ENCODE measurements at places on chromosomes 11 and 22.

DNA sequence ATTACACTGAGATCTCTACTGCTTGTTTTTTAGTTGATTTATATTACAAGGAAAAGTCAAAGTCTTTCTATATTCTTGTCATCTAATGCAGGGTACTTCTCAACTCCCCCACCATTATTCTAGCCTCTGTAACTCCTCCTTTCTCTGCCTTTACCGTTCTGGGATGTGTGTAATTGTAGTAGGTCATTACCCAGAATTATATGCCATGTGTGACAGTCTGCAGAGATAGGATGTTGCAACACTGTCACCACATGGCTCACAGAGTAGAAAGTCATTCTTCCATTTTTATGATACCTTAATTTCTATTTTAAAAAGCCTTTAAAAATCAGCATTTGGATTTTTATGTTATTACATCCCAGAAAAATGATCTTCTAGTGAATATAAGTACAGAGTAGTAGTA lies 32.7 kb downstream of the ZNF143 start:
- no peak for DNase-seq

- no peak for DNase-seq
Observed at GRCh38 chr11:117180661-117181585, 2.4 kb downstream of the SIDT2 start.

GRCh38 chr11:126186708-126187529 lies 24.5 kb downstream of the RPUSD4 start:
- DNase-seq, result no peak

DNA sequence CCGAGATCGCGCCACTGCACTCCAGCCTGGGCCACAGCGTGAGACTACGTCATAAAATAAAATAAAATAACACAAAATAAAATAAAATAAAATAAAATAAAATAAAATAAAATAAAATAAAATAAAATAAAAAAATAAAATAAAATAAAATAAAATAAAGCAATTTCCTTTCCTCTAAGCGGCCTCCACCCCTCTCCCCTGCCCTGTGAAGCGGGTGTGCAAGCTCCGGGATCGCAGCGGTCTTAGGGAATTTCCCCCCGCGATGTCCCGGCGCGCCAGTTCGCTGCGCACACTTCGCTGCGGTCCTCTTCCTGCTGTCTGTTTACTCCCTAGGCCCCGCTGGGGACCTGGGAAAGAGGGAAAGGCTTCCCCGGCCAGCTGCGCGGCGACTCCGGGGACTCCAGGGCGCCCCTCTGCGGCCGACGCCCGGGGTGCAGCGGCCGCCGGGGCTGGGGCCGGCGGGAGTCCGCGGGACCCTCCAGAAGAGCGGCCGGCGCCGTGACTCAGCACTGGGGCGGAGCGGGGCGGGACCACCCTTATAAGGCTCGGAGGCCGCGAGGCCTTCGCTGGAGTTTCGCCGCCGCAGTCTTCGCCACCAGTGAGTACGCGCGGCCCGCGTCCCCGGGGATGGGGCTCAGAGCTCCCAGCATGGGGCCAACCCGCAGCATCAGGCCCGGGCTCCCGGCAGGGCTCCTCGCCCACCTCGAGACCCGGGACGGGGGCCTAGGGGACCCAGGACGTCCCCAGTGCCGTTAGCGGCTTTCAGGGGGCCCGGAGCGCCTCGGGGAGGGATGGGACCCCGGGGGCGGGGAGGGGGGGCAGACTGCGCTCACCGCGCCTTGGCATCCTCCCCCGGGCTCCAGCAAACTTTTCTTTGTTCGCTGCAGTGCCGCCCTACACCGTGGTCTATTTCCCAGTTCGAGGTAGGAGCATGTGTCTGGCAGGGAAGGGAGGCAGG lies at the start of gene GSTP1:
Gene GSTP1, plus strand, starts transcription at position 566 of the 958 bp plus-strand sequence. Its CDS starts 32 bp downstream, at position 598.
- peak; percentile 91 for DNase-seq

GRCh38 chr11:59206635-59207034 lies 6.1 kb downstream of the MPEG1 start:
- no peak for DNase-seq

GRCh38 chr11:14519597-14519916 lies 629 bp downstream of the PSMA1 start:
- peak; percentile 63 for DNase-seq

- DNase-seq, result no peak
Observed at GRCh38 chr11:110798201-110798900, 86.1 kb upstream of the ARHGAP20 start.

DNA sequence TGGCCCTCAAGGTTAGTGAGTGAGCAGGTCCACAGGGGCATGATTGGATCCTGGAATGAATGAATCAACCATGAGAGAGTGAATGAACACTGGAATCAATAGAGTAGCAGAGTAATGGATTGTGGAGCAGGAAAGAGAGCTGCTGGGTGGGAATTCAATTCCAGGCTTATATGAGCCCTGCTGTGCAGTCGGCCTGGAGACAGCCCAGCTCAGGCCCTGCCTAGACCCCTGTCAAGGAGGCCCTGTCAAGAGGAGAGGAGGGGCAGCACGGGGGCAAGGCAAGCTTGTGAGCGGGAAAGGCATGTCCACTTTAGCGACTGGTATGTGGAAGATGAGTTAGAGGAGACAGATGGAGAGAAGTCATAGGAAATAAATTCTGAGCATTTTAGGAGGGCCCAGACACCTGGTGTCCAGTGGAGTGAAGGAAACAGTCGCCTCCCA lies 1.3 kb upstream of the FOLR1 start:
- DNase-seq, result no peak
